ENCODE measurements at places on chromosomes 3 and 15.

DNA sequence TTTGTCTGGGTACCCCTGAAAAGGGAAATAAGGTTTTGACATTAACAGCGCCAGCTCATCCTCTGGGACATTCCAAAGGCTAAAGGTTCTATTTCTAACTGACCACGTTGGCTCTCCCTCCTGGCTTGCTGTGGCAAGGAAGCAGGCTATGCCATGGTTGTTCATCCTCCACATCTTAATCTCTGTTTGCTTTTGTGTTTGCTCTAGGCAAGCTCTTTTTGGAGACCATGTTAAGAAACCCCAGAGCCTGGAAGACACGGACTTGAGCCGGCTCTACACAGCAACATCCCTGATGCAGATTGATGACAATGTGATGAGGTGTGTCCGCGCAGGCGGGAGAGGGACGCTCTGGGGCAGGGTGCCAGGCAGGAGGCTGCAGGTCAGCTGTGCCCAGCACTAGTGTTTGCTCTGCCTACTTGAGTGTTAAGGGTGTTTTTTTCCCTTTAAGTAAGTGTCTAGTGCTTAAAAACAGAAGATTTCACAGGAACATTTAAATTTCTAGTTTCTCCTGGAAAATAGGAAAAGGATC is 33.3 kb downstream of the RLBP1 start:
- no peak for DNase-seq

GRCh38 chr15:31434588-31435260 is 108.1 kb downstream of the KLF13 start:
- DNase-seq = no peak

GRCh38 chr3:101939361-101940049 is 90.2 kb downstream of the NFKBIZ start:
- no peak for DNase-seq

DNA sequence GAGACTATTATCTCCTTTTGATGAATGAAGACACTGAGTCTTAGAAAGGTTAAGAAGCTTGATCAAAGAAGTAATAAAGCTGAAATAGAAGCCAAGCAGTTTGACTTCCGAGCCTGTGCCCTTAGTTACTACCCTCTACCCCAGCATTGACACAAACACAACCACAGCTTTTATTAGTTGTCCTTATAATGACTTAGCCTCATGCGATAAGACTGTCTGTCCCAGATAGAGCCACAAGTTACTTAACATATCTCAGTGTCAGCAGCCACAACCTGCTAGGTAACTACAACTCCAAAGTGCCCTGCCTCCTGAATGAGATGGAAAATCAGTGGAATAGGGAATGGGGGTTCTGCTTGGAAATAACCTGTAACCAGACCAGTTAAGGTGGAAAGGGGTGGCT is 781.6 kb upstream of the CFAP20DC start:
- no peak for DNase-seq

DNA sequence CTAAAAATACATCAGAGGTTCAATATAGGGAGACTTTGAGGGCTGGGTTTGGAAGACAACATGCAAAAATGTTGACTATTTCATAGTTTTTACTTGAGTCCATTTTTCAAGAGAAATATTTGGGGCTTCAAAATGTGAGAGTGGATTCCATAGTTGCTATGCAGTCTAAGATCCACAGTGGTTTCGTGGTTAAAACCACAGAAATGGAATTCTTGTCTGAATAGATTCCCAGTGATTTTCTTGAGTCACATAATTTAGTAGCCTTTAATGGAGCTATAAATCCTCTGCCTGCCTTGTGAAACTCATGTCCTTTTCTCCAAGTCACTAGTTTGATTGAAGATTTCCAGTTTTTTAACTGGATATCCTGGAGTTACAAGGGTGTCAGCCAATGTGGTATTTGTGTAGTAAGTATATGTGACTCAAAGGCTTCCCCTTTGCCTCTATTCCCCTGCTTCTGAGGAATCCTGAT is 94.7 kb upstream of the RBMS3 start:
- DNase-seq = no peak

GRCh38 chr3:72427624-72428023 is 420.6 kb downstream of the SHQ1 start:
- DNase-seq = no peak

DNA sequence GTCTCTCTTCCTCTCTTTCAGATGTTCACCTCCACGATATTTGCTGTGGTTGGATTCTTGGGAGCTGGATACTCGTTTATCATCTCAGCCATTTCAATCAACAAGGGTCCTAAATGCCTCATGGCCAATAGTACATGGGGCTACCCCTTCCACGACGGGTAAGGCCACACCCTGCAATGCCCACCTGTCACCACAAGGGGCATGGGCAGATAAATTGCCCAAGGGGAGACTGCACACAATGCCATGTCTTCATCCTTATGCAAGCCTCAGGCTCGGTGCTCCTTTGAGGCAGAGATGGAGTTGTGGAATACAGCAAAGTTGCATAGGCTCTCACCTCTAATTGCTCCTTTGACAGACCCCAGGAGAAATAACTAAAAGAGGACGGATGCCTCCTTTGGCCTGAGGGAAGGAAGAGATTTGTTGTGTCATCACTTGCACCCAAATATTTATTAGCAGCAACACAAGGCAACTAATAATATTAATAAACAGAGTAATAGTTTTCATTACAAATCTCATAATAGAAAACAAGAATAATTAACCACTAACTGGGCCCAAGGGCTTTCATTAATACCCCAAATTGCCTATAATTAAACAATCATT is 13.2 kb downstream of the TM4SF4 start:
- DNase-seq = no peak

GRCh38 chr3:119978554-119979208 is 115.6 kb downstream of the GSK3B start:
- DNase-seq = no peak

GRCh38 chr3:178370387-178370786 is 165.8 kb upstream of the KCNMB2 start:
- no peak for DNase-seq

DNA sequence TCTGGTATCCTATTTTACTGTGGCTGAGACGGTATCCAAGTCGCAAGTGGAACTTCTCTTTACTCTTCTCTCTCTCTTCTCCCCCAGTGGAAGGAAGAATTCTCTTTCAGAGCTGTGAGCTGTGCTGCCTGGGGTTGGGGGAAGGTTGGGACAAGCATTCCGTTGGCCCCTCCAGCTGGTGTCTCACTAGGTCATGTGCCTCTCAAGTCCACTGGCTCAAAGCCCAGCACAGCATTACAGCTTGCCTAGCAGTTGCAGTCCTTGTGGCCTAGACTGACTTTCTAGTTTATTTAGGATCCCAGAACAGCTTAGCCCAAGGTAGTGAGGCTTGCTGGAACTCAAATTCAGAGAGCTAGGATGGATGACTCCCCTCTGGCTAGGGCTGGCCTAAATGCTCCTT is 76.1 kb upstream of the SPATA16 start:
- DNase-seq = no peak

GRCh38 chr3:109994853-109995252 is 657.5 kb upstream of the DPPA4 start:
- no peak for DNase-seq

- no peak for DNase-seq
These were observed 31.8 kb downstream of the IQGAP1 start for GRCh38 chr15:90419738-90420406.

DNA sequence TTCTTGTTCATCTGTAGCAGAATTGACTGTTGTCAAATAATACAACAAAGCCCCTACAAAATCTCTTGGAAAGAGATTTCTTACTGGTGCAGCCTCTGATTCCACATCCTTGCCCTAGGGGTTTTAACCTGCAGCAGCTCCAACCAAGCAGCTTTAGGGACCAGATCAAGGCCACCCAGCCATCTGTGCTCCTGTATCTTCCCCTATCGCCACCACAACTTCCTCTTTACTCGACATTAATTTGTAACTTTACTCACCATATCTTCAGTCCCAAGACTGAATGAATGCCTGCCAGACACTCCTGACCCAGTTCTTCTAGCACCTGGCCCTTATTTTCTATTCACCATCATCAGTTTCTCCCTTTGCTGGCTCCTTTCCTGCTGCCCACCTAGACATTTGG is 156.6 kb upstream of the IL12A start:
- no peak for DNase-seq

DNA sequence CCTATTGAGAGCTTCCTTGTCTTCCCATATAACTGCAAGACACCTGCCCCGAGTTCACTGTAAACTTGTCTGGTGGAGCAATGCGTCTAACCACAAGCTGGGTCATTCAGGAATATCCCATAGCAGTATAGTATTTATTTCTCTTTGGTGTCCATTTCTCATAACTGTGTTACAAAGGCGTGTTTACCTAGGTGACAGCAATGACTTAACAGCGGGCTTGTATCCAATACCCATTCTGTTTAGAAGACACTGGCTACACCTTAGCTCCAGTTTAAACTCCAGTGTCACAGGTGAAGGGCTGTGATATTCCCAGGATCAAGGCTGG is 24.3 kb downstream of the ATP10A start:
- no peak for DNase-seq

DNA sequence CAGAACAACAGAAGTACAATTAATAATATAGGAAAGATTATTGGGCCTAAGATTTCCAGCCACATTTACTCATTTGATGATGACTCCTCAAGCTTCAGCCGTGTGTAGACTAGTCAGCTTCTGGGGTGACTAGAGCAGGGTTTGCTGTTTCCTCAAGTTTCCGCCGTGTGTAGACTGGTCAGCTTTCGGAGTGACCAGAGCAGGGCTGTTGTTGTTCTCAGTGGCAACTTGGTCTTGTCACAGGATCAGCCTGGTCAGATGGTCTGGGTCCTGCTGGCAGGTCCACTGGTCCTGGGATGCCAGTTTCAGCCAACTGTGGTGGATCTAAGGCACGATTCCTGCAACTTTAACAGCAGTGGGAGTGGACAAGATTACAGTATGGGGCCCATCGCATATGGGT is 21.8 kb upstream of the NOX5 start:
- DNase-seq = no peak

DNA sequence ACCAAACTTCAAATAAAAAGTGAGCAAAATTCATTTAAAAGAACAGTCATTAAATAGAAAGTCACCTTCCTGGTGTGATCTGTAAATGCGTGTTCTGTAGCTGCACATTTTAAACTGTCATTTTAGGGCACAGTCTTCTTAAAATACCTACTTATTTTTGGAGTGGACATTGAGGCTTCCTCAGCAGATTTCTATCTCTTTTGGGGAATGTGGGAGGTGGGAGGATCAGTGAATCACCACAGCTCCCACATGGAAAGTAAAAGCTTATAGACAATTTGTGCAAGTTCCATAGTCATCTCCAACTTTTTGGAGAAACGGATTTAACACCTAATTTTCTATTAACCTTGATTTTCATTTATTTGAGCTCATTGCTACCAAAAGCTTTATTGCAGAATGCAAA is 21.0 kb upstream of the MOBP start:
- no peak for DNase-seq

- DNase-seq = no peak
These were observed 64.2 kb downstream of the DMXL2 start for GRCh38 chr15:51558411-51558810.

- no peak for DNase-seq
These were observed 48.6 kb downstream of the CMSS1 start for GRCh38 chr3:99866261-99866761.

DNA sequence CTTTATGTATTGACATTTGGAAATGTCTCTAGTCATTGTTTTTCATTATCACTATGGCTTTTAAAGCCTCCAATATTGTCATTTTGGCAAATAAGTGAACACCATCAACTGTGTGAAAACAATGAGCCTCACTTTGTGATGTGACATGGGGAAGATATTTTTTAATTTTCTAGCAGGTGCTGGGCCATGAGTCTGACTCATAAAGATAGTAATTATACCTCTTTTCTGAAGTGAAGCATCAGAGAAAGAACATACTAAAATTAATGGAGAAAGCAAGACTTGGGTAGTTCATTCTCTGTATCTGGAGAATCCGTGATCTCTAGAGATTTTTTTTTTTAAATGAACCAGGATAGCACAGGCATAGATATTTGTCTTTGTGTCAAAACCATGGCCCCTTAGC is 100.8 kb downstream of the CCNL1 start:
- no peak for DNase-seq

- no peak for DNase-seq
These were observed 139.9 kb downstream of the EPHB1 start for GRCh38 chr3:134934933-134935332.

DNA sequence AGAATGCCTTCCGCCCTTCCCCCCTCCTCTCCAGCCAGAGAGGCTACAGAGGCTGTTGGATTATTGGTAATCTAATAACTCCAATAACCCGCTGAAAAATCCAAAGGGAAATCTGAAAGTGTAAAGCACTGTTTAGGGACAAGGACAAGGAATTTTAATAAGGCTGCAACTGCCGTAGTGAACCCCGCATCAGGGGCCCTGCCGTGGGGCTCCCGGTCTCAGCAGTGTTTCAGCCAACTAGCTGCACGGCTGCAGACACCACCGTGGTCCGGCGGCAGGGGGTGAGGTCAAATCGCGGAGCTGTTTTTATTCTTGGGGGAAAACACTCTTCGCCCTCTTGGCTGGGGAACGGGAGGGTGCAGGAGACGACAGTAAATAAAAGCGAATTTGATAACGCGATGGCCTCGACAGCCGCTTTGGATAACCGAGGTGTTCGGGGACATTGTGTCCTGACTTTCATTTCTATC is 6.1 kb downstream of the BCL6 start:
- no peak for DNase-seq

DNA sequence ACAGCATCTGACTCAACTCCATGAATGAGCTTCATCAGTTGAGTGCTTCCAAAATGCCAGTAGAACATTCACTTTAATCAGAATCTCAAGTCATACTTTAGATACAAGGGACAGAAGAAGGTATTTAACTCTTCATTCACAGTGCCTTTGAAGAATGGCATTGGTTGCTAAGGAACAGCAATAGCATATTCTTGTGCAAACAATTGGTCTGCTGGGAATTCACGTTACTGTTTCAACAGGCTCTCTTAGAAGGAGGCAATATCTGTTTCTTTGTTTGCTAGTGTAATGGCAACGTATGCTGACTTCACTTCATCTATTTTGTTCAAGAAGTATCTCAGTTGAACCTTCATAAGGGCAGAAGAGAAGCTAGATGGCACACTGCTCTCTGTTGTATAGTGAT is 113.9 kb downstream of the TMEM108 start:
- no peak for DNase-seq

DNA sequence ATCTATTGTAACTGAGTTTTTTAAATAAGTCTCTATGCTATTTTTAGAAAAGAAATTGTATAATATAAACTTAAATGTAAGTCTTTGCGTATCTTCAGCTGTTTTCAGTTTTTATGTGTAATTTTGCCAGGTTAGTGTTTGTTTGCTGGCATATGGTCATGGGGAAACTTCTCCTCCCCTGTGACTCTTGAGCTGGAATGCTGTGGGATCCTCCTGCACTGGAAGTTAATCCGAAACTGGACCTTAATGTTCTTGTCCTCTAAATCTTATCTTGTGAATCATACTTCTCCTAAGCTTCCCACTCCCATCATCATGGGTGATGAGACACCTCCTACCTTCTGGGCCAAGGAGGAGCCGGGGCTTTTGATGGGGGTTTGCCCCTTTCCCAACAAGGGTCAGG is 52.4 kb upstream of the CHST2 start:
- DNase-seq = no peak

- no peak for DNase-seq
These were observed 737 bp downstream of the JAGN1 start for GRCh38 chr3:9891072-9891622.

Measured in type B pancreatic cell (in vitro differentiated cells).